Activated T-helper 1 cell treated with anti-CD3 and anti-CD28 coated beads, Interleukin-12 subunit alpha, Interleukin-12 subunit beta, Interleukin-2, Interleukin-4 antibody, amounts not matched to agents 30 ng/mL and 10 ng/mL and 1 ng/mL, durations not matched to agents 14 hours and 24 hours and 36 hours (primary cell): ENCODE measurements at places on chromosomes 16 and 17. TPM values are rescaled to one million over a fixed set of nuclear protein-coding genes. Genes with fewer than 3 reads are reported as not detected.

The AIPL1 gene
- total RNA-seq, result not detected in 2 replicates

The CCDC144A gene
- total RNA-seq, result 2.7 and 3.1 TPM in 2 replicates

The COX6A2 gene
- not detected in 2 replicates for total RNA-seq

The C17orf100 gene
- total RNA-seq, result 1.6 and 1.7 TPM in 2 replicates
